ENCODE measurements at places on chromosomes 13 and 19.

GRCh38 chr19:55247621-55248099, 11.2 kb downstream of the PPP6R1 start:
- H3K27ac ChIP-seq = no peak overlapping the region
- H3K27me3 ChIP-seq = no peaks in the 10 kb centered on the region
- H3K4me1 ChIP-seq = peaks cover 46% of the 10 kb centered on the region
- H3K4me3 ChIP-seq = no peak overlapping the region

GRCh38 chr13:28268800-28269223, 130.5 kb downstream of the PAN3 start:
- peaks cover 16% of the 10 kb centered on the region for H3K4me1 ChIP-seq
- H3K4me3 ChIP-seq = peak overlapping the region; percentile 49
- peak; percentile 79 for DNase-seq
- H3K36me3 ChIP-seq = peaks cover 24% of the 10 kb centered on the region
- H3K27ac ChIP-seq = peak overlapping the region; percentile 58
- H3K27me3 ChIP-seq = no peaks in the 10 kb centered on the region

DNA sequence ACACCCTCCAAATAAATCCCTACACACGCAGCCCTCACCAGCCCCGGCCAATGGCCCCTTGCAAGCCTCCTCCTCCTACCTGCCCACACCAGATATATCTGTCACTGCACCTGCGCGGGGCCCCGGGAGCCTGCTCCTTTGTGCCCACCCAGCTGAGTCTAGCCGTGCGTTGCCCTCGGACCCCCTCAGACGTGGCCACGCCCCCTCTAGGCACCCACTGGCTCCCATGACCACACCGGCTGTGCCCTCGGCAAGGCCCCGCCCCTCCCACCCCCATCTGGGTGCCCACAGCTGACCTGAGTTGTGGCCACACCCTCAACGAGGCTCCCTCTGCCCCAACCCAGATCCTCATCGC, 6.3 kb upstream of the PNPLA6 start:
- H3K27me3 ChIP-seq = no peaks in the 10 kb centered on the region
- peaks cover 6% of the 10 kb centered on the region for H3K36me3 ChIP-seq
- peaks cover 3% of the 10 kb centered on the region for H3K4me1 ChIP-seq
- H3K4me3 ChIP-seq = no peak overlapping the region
- DNase-seq = no peak

- H3K36me3 ChIP-seq = peaks cover 4% of the 10 kb centered on the region
- no peak overlapping the region for H3K27ac ChIP-seq
- no peaks in the 10 kb centered on the region for H3K27me3 ChIP-seq
Measured at GRCh38 chr19:14394167-14394566, 12.9 kb downstream of the ADGRE5 start.

- DNase-seq = no peak
- no peaks in the 10 kb centered on the region for H3K27me3 ChIP-seq
- H3K4me3 ChIP-seq = no peak overlapping the region
- H3K36me3 ChIP-seq = peaks cover 10% of the 10 kb centered on the region
- no peak overlapping the region for H3K27ac ChIP-seq
Measured at GRCh38 chr19:19120308-19121231, 17.7 kb downstream of the TMEM161A start.

- H3K27ac ChIP-seq = no peak overlapping the region
- no peak for DNase-seq
- H3K4me3 ChIP-seq = no peak overlapping the region
Measured at GRCh38 chr19:29631450-29631849, 25.4 kb downstream of the POP4 start.

DNA sequence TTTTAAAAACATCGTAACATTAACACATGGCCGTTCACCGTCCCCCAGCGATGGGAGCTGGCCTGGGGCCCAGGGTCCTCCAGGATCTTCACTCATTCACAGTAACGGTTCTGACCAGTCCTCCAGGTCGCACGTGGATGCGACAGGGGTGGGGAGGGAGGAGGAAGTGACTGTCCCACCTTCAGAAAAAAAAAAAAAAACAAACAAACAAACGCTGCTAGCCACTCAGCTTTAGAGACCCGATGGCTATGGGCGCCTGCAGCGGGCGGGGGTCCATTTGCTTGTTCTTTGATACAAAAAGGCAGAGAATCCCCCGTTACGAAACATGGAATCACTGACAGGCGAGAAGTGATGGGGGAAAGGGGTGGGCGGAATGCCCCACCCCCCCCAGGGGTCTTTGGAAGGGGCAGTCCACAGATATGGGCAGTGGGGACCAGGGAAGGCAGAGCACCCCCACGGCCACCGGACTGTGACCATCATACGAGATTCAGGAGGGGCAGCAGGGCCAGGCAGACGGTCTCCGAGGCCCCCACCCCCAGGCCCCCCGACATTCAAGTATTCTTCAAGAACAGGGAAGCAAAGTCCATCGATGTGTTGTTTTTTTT, 13.3 kb downstream of the MKNK2 start:
- H3K4me1 ChIP-seq = peaks cover 40% of the 10 kb centered on the region
- DNase-seq = no peak
- no peak overlapping the region for H3K27ac ChIP-seq
- no peaks in the 10 kb centered on the region for H3K27me3 ChIP-seq
- no peak overlapping the region for H3K4me3 ChIP-seq

GRCh38 chr13:113083402-113084061, 22.1 kb upstream of the F7 start:
- H3K4me1 ChIP-seq = peaks cover 2% of the 10 kb centered on the region
- H3K4me3 ChIP-seq = no peak overlapping the region
- H3K27ac ChIP-seq = no peak overlapping the region
- peaks cover 6% of the 10 kb centered on the region for H3K36me3 ChIP-seq
- H3K27me3 ChIP-seq = no peaks in the 10 kb centered on the region
- no peak for DNase-seq

DNA sequence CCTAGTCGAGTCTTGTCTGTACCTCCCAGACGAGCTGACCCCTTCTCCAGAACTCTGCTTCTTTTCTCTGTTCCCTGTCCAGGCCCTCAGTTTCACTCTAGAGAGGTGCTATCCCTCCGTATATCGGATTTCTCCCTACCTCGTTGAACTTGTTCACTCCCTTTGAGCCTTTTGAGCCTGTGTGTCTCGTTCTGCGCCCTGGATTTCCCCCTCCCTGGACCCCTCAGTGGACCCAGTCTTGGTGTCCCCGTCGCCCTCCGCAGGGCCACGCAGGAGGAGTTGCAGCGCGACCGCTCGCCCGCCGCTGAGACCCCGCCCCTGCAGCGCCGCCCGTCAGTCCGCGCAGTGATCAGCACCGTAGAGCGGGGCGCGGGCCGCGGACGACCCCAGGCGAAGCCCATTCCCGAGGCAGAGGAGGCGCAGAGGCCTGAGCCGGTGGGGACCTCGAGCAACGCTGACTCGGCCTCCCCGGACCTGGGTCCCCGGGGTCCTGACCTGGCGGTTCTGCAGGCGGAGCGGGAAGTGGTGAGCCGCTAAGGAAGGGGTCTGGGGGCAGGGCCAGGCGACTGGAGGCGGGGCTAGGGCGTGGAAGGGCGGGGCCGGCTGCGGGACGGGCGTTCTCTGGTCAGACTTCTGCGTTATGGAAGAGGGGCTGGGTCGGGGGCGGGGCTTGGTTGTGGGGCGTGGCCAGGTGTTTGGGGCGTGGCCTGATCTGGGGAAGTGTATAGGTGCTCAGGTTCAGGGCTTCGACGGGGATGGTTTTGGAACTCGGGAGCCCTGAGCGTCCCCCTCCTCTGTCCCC, 5.5 kb downstream of the EPS8L1 start:
- H3K27me3 ChIP-seq = peaks cover 87% of the 10 kb centered on the region
- peak; percentile 78 for DNase-seq
- peaks cover 16% of the 10 kb centered on the region for H3K36me3 ChIP-seq
- peaks cover 28% of the 10 kb centered on the region for H3K4me1 ChIP-seq

GRCh38 chr13:98443329-98443728, 133.6 kb downstream of the STK24 start:
- no peak for DNase-seq
- no peaks in the 10 kb centered on the region for H3K27me3 ChIP-seq
- no peak overlapping the region for H3K4me3 ChIP-seq
- no peak overlapping the region for H3K27ac ChIP-seq
